T-helper 1 cell (primary cell): ENCODE measurements at places on chromosomes 12 and 14.

GRCh38 chr12:110248096-110248447, 33.0 kb upstream of the ATP2A2 start:
- no peak for DNase-seq

GRCh38 chr14:81534510-81535074, 939 bp upstream of the SEL1L start:
- no peak for DNase-seq

GRCh38 chr12:97951717-97952116, 489.1 kb downstream of the RMST start:
- DNase-seq = no peak

DNA sequence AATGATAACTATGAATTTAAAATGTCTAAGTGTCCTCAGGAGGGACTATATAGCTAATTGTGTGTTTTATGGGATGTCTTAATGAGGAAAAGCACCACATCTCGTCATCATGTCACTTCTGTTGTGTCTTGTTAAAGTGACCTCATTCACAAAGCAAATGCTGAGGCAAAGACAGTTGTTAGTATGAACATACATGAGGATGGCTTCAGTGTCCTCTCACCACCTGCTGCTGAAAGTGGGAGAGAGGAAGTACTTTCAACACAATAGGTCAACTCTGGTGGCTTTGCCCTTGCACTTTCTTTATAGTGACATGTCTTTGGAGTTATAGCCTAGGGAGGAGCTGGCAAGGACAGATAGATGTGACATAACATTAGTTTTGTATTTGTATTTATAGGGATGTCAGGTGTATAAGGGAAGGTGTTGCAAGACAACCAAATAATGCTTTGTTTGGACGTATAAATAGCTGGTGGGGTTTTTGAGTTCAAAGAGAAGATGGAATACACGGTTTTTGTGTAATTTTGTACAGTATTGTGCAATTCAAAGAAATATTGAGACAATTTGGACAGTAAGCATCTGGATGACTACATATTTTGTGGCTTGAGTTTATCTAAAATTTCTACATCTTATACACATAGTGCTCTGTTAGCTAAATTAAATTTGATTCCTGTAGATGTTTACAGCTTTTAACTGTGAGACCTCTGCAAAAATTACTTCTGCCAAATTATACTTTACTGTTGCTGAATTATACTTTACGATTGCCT, 131.7 kb upstream of the ATP2B1 start:
- no peak for DNase-seq

DNA sequence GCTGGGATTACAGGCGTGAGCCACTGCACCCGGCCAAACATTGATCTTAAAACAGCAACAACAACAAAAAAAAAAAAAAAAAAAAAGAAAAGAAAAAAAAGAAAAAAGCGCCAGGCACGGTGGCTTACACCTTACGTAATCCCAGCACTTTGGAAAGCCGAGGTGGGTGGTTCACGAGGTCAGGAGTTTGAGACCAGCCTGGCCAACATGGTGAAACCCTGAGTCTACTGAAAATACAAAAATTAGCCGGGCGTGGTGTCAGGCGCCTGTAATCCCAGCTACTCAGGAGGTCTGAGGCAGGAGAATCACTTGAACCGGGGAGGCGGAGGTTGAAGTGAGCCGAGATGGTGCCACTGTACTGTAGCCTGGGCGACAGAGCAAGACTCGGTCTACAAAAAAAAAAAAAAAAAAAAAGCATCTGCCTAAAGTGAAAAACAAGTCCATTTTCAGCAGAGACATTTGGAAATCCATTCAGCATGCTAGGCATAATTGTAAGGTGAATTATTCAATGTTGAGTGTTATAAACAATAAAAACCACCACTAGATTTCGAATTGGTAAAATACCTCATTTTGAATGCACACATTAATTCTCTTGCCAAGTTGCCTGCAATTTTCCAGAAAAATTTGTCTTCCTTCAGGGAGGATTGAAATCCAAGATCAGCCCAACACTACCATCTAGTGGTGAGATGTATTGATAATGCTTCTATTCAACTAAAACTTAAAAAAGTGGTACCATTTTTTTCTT, 8.0 kb upstream of the CERS5 start:
- DNase-seq = peak; percentile 15

DNA sequence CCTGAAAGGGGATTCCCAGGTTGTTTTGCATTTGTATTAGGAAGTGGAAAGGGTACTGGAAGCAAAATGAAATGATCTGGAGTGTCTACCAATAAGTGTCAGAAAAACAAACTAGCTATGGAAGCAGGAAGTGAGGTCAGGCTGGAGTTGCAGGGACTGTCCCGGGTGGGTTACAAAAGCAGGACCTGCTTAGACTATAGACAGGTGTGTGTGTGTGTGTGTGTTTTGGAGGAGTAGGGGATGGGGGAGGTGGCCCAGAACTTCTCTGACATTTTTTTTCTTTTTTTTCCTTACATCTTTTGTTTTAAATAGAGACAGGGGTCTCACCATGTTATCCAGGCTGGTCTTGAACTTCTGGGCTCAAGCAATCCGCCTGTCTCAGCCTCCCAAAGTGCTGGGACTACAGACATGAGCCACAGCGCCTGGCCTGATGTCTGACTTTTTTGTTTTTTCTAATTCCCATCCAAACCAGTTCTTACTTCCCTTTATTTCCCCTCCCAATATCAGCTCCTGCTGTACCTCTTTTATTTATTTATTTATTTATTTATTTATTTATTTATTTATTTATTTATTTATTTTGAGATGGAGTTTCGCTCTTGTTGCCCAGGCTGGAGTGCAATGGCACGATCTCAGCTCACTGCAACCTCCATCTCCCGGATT, 512 bp upstream of the RND1 start:
- no peak for DNase-seq

DNA sequence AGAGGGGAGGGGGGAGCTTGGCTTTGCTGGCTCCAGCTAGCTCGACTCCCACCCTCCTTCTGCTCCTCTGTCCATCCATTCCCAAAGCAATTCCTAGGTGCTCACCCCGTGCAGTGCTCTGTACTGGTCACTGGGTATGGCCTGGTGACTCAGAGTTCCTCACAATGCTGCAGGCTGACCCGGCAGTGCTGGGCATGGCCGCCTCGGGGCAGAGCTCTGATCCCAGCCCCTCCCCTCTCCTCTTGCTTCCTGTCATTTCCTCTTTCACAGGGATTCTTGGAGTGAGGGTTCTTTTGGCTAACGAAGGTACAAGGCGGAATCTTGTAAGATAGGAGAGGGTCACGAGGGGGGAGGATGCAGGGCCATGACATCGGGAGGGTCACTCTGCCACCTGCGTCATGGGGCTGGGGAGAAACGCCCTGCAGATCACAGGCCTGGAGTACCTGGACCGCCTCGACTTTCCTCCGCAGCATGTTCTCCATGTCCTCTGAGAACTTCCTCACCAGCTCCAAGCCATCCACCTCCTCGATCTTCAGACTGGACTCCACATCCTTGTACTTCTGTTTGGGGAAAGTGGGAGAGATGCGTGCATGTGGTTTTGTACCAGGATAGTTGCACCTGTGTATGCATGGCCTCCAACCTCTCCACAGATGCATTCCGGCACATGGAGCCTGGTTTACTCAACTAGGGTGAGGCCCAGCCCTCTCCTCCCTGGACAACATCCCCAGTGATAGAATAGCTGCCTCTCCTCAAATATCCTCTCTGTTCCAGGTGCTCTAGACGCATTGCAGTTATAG, 5.7 kb downstream of the CACNA2D4 start:
- DNase-seq = no peak

DNA sequence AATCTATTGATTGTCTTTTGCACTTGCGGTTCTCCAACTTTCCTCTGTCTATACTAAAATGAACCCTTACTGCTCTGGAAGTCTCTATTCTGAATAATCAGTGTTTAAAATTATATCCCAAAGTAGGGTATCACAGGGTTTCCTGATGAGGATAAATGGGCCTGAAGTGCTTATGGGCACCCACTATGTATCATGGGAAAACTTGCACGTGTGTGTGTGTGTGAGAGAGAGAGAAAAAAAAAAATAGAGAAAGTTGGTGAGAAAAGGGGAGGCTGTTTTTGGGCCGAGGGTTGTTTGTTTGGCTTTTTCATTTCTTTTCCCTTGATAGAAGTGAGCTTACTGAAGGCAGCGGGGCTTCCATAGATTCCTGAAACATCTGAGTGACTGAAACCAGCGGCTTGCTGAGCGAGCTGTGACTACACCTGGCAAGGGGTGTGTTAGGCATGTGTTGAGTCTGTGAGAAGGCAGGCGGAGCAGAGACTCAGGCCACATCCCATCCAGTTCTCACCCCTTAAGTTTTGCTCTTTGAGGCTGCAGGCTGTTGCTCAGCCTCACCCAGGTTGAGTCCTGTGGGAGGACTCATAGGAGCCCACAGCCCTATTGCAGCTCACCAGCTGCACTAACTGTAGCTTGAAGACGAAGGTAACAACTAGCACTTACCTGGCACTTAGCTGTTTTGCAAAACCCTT, 17.2 kb downstream of the PPFIBP1 start:
- DNase-seq = no peak

GRCh38 chr12:82008251-82008650, 249.1 kb upstream of the PPFIA2 start:
- no peak for DNase-seq
